ENCODE measurements at places on chromosomes 16 and 17.

GRCh38 chr17:77373299-77374169 lies 232.8 kb downstream of the SEC14L1 start:
- DNase-seq = no peak

- no peak for DNase-seq
Observed at GRCh38 chr16:16093628-16094332, 129.5 kb downstream of the ABCC6 start.

DNA sequence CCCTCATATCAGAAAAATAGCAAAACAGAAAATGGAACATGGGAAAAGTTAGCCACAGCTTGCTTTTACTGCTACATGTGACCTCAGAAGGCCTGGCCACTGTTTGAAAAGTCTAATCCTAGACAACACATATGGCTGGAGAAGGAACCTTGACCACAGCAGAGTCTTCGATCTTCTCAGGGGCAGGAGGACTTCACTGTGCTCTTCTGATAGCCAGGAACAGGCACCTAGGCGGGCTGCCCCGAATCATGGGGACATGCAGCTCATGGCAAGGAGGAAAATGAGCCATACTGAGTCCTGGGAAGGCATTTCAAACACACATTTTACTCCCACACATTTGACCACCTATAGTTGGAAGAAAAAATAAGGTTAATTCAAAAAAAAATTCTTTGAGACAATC lies 31.1 kb upstream of the ADORA2B start:
- DNase-seq = no peak

- DNase-seq = no peak
Observed at GRCh38 chr17:59362811-59363205, 31.4 kb downstream of the YPEL2 start.

DNA sequence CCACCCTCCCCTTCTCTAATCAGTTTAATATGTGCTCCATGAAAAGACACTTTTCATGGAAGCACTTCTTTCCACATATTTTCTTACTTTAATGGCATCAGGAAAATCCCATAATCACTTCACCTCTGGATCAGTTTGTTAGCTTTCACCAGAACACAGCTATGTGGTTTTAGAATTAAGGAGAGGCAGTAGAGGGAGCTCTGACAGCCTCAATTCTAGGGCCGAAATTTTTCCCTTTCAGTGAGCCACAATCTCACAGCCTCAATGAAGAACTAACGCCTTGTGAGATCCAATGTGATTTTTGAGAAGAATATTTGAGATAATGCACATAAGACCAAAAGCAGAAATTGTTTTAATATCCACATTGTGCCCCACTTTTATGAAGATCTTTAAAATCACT lies 1494.0 kb upstream of the CDH8 start:
- DNase-seq = no peak

GRCh38 chr17:79695797-79696609 lies 34.7 kb upstream of the ENPP7 start:
- no peak for DNase-seq

- peak; percentile 43 for DNase-seq
Observed at GRCh38 chr17:15260376-15261257, 4.5 kb downstream of the PMP22 start.

- no peak for DNase-seq
Observed at GRCh38 chr17:19725486-19725885, 9.1 kb upstream of the SLC47A2 start.

- no peak for DNase-seq
Observed at GRCh38 chr17:1045456-1045855, 48.5 kb downstream of the TIMM22 start.

- DNase-seq = no peak
Observed at GRCh38 chr17:61232871-61233270, 166.8 kb upstream of the TBX2 start.

DNA sequence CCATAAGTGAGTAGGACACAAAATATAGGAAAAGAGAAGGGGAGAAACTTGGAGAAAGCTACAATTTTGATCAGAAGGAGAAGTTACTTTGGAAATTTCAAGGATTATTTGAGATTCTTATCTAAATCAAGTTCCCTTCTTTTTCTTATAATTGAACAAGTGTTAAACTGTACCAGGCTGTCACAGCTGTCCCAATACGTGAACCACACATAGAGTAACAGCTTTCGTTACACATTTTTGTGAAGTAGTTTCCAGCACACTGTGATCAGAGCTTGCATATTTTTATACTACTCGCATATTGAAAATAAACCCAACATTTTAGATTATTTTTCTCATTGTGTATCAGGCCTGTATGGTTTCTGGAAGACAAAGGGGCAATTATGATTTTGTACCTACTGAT lies 412.8 kb upstream of the PSMD7 start:
- no peak for DNase-seq

DNA sequence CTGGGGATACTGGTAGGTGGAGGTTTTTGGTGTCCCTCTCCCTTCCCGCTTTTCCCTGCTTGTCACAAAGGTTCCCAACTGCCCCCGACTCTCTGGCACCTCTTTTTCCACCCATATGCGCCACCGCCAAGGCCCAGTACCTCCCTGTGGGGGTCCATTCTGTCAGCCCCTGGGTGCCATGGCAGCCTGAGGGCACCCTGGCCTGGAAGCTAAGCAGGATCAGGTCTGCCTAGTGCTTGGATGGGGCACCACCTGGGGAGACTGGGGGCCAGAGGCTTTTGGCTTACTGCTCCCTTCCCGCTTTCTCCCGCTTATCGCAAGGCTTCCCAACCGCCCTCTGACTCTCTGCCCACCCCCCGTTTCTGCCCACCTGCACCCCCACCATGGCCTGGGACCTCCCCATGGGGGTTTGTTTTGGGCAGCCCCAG lies 2286.4 kb downstream of the TP53TG3F start:
- no peak for DNase-seq

GRCh38 chr16:50635505-50636392 lies 45.4 kb downstream of the SNX20 start:
- no peak for DNase-seq

- no peak for DNase-seq
Observed at GRCh38 chr16:28025631-28026030, 37.9 kb downstream of the GSG1L start.

GRCh38 chr16:15507959-15508627 lies 73.7 kb downstream of the BMERB1 start:
- no peak for DNase-seq

- DNase-seq = no peak
Observed at GRCh38 chr16:49369651-49370611, 3.7 kb upstream of the C16orf78 start.

DNA sequence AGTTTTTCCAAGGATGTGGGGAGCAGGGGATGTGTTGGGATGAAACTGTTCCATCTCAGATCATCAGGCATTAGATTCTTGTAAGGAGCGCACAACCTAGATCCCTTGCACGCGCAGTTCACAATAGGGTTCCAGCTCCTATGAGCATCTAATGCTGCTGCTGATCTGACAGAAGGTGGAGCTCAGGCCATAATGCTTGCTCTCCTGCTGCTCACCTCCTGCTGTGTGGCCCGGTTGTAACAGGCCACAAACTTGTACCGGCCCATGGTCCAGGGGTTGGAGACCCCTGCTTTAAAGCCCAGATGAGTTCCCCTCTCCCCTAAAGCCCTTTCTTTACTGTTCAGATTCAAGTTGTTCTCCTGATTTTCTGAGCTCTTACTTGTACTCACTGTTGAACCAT lies 44.8 kb downstream of the RNF135 start:
- DNase-seq = no peak

- DNase-seq = no peak
Observed at GRCh38 chr16:67563708-67564468, 1.6 kb downstream of the CTCF start.

- no peak for DNase-seq
Observed at GRCh38 chr17:36932694-36933511, 4.4 kb upstream of the LHX1 start.

- no peak for DNase-seq
Observed at GRCh38 chr17:56098746-56099145, 54.5 kb upstream of the ANKFN1 start.

- no peak for DNase-seq
Observed at GRCh38 chr16:16828913-16829398, 450.0 kb downstream of the NPIPA7 start.

DNA sequence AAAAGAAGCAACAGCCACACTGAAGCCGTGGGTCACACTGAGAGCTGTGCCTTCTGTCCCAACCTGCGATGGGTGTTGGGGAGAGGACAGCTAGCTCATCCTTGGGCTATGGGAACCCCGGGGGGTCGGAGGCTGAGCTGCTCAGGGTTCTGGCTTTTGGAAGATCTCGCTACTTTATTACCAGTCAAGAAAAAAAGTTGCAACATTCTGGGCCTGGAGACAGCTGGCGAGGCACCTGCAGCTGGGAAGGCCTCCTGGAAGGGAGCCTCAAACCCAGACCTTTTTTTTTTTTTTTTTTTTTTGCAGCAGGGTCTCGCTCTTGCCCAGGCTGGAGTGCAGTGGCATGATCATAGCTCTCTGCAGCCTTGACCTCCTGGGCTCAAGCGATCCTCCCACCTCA lies 24.9 kb downstream of the TPSD1 start:
- DNase-seq = no peak

DNA sequence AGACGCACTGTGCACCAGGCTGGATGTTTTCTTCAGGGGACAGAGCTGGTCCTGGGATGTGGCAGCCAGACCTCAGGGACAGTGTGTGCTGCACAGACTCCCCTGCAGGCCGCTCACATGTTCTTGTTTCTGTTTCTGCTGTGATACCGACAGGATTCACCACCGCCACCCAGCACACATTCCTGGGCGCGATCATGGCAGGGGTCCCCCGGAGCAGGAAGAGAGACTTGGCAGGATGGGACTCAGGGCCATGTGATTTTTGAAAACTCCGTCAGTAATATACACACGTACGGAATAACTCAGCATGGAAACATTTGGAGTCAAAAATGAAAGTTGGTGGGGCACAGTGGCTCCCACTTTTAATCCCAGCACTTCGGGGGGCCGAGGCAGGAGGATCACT lies 79.0 kb downstream of the HAPSTR1 start:
- no peak for DNase-seq

DNA sequence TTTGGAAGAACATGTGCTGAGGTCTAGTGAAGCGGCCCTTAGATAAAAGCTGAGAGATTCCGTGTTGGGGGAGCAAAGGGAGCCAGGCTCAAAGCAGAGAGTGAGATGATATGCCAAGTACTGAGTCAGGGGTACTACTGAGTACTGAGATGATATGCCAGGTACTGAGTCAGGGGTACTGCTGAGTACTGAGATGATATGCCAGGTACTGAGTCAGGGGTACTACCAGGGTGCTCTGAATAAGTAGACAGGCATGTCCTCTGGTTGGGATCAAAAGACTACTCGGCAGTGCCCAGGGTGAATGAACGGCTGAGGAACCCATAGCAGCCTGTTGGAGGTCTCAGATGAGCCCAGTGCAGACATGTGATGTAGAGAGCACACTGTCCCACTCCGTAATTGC lies 239.0 kb downstream of the SOX9 start:
- no peak for DNase-seq

- no peak for DNase-seq
Observed at GRCh38 chr16:71536752-71537499, 10.7 kb downstream of the CHST4 start.

GRCh38 chr16:57690782-57691471 lies 3.7 kb upstream of the DRC7 start:
- DNase-seq = no peak

DNA sequence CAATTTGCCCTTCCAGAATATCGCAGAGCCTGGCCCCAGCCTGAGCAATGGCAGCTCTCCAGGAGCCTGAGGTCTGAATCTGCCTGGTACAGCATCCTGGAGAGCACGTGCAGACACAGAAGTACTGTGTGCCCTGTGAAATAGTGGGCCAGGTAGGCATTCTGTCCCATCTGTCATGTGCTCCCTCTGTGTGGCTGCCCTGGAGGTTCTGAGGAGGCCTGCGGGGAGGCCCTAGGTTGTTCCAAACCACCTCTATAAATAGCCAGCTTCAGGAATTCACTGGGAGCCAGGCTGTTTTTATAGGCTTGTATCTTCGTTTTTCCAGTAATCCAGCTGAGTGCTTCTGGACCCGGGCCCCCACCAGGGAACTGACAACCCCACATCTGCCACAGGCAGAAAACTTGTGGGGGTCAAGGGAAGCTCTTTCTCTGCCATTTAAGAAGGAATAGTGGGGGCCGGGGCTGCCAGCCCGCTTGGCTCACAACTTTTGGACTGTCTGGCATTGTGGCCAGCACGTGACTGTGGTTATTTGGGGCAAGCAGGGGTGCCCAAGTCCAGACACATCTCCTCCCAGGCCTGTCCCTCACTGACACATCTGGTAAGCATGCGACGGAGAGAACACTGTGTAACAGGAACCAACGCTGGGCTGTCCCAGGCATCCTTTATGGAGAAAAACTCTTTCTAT lies 356.3 kb upstream of the TNRC6C start:
- DNase-seq = no peak

GRCh38 chr16:3957344-3957980 lies 76.9 kb upstream of the CREBBP start:
- no peak for DNase-seq

DNA sequence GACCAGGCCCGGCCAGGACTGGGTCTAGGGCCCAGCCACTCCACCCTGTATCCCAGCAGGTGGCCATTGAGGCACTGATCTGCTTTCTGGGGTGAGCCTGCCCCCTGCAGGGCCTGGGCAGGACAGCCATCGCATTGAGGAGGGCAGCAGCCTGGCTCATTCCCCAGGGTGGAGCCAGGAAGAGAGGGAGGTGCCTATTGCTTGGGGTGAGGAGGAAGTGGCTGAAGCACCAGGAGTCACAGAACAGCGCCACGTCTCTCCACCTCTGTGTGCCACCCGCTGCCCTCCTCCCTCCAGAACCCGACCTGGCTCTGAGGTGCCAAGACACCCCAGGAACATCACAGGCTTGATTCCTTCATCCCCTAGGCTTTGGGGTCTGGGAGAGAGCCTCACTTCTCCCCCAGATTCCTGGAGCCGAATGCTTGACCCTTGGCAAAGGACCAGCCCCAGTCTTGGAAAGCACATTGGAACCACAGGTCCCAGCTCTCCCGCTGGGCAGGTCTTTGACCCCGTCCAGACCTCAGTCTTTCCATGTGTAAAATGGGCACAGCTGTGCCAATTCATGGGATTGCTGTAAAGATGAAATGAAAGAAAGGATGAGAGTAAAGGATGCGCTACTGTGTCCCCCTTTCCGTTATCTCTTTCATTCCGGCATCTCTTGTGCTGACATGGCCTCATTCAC lies 7.2 kb upstream of the KRT36 start:
- DNase-seq = peak; percentile 48

- DNase-seq = no peak
Observed at GRCh38 chr16:84497418-84498222, 6.8 kb downstream of the MEAK7 start.

GRCh38 chr16:28982949-28983348 lies 1.9 kb upstream of the LAT start:
- no peak for DNase-seq

- DNase-seq = no peak
Observed at GRCh38 chr16:76035689-76036088, 241.5 kb upstream of the CNTNAP4 start.

GRCh38 chr16:79172976-79173500 lies 427.5 kb downstream of the MAF start:
- no peak for DNase-seq

GRCh38 chr16:73753931-73754330 lies 542.7 kb upstream of the PSMD7 start:
- DNase-seq = no peak

GRCh38 chr17:2101448-2102257 lies 46.8 kb downstream of the HIC1 start:
- peak; percentile 39 for DNase-seq

Data from activated CD8-positive, alpha-beta memory T cell treated with anti-CD3 and anti-CD28 coated beads, Interleukin-2, amount 50 U/mL, for 4 hours (primary cell).